ENCODE measurements at places on chromosomes 5 and 9.

- no peak for DNase-seq
These were observed 26.5 kb downstream of the TRMO start for GRCh38 chr9:97895695-97896332.

GRCh38 chr9:78438211-78438610 lies 141.3 kb downstream of the PSAT1 start:
- DNase-seq: no peak

DNA sequence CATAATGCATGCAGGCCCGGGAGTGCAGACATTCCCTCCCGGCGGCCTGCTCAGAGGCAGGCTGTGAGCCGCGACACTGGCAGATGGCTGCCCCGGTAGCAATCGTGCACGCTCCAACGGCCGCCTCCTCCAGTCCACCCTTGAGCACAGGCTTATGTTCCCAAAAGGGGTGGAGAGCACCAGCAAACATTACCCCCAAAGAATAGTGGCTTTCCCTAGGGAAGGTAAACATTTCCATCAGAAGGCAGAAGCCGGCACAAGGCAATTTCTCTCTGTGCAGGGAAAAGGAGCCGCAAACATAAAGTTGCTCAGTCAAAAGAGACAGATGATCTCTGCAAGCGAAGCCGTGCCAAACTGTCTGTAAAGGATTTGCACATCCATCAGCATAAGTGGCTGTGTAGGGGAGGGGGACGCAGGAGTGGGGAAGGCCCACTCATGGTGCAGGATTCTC lies 92.5 kb downstream of the SIL1 start:
- DNase-seq: no peak

GRCh38 chr5:30100148-30100713 lies 1093.3 kb upstream of the CDH6 start:
- DNase-seq: no peak

DNA sequence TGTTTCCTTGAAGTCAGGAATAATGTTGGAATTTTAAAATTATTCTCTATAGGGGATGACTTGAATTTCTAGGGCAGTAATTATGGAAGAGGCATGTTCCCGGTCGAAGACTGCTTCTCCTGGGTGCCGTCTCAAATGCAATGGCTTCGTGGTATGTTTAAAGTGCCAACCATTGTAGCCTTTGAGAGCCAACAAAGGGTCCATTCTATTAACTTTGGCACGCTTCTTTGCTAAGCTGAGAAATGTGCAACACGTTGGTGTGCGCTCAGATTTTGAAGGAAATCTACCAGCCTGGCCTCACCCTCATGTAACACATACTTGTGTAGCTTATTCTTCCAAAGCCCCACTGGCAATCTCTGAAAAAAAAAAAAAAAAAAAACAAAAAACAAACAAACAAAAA lies 221.2 kb upstream of the ANKH start:
- no peak for DNase-seq

- DNase-seq: no peak
These were observed 110.5 kb upstream of the PRSS3 start for GRCh38 chr9:33684831-33685230.

DNA sequence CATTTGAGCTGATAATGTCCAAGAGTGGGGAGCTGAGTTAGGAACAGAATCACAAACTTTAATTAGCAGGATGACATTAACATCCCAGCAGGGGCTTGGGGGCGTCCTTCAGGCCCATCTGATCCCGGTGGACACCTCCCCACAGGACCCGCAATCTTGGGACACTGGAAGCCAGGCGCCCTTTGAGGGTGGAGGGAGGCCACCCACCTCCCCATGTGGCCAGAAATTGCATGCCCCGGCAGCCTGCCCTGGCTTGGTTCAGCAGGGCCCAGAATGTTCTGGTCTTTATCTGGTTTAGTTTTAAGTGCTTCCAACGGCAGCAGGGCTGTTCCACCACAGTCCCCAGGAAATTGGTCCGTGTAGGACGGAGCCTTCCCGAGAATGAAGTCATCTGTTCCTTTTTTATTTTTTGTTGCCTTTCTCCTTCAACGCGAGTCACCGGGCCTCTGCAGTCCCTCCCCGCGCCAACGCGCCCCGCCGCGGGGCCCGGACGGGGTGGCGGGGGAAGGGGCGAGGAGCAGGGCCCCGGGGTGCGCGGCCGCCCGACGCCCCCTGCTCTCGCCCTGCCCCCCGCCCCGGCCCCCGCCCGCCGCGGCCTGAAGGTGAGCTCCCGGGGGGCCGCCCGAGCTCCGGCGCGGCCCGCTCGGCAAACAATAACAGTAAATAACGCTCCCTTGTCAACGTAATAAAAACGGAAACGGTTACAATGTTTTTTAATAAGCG lies 207.9 kb downstream of the C9orf50 start:
- DNase-seq: peak; percentile 55

DNA sequence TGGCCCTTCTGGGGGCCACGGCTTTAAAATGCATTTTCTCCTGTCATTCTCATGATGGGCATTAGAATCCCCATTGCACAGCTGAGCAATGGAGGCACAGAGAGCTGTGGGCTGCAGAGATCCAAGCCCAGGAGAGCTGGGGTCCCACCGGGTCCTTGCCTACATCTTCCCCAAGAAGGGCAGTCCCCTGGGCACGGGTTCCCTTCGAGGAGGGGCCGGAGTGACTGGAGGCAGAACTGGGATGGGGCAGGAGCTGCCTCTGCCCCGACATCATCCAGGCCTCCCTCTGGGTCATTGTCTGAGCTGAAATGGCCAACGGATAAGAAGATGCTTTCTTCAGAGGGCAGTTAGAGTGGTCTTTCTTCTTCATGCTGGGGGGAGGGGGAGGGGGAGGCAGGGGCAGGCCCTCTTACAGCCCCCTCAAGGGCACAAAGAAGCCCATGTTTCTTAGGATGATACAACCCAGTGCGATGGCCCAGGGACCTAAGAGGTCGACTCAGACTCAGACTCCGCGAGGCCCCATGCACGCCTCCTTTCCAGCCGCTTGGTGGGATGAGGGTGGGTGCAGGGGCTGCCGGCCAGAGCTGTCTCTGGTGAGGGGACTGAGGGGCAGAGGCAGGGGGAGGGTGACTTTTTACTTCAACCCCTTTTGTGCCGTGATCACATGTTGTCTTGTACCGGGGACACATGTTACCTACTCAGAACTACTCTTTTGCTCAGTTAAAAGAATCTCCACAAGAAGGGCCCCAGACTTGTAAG lies 112.4 kb upstream of the IRX2 start:
- no peak for DNase-seq

DNA sequence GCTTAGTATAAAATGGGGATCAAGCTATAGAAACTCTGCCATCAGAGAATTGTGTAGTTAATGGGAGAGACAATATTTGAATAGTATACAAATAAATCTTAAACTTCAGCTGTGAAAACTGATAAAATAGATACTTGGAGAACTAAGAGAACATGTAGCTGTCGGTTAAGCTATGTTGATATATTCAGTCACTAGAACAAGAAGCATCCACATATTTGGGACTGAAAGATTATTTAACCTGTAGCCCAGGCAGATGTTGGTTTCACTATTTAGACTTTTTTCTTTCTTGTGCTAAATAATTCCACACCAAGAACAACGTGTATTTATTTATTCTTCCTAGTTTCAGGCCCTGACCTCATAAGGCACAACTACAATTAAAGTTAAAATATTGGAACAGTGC lies 521.0 kb upstream of the CCNG1 start:
- no peak for DNase-seq

DNA sequence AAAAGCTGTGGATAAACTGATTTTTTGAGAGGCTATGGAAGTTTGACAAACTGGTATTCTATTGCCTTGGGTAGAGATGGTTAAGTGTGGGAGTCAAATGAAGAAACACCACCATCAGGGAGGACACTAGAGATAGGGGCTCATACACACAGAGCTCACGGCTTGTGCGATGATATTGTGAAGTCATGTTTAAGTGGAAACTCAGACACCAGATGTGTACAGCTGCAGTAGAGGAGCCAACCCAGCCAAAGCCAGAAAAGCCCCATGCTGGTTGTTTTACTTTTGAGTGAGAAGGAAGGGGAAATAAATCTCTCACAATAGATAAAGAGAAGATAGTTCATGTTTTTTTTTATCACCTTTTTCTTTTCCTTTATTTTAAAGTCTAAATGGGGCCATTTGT lies 377.7 kb downstream of the DMRT2 start:
- no peak for DNase-seq

DNA sequence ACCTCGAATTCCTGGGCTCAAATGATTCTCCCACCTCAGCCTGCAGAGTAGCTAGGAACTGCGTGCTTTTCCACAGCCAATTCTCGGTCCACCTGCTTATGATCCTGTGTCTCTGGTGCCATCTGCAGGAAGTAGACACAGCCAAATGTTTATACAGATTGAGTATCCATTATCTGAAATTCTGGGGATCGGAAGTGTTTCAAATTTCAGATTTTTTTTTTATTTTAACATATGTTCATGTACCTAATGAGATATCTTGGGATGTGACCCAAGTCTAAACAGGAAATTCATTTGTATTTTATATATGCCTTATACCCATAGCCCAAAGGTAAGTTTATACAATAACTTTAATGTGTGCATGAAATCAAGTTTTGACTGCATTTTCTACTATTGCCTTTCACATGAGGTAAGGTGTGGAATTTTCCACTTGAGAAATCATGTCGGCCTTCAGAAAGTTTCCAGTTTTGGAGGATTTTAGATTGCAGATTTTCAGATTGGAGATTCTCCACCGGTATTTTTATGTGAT lies 89.5 kb downstream of the ESM1 start:
- no peak for DNase-seq

GRCh38 chr5:138459311-138459933 lies 5.9 kb upstream of the EGR1 start:
- DNase-seq: peak; percentile 54

DNA sequence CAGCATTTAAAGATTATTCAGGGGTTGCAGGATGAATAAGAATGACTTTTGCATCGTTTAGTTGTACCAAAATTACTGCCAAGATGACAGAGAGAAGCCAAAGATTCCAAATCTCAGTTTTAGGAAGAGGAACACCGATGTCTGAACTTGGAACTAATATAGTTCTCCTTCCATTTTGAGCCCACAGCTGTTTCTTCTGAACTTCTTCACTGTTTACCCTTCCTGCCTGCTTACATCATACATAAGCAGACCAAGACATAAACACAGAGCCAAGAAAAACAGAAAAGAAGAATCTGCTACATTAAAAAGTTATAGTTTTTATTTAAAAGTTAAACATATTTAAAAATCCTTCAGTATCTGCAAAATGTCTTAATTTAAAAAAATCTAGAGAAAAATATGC lies 146.9 kb upstream of the RAPGEF1 start:
- no peak for DNase-seq

All from activated effector memory CD4-positive, alpha-beta T cell treated with Interleukin-2 at 50 U/mL for 16 hours (primary cell).